ENCODE measurements at places on chromosomes 12 and 14.

DNA sequence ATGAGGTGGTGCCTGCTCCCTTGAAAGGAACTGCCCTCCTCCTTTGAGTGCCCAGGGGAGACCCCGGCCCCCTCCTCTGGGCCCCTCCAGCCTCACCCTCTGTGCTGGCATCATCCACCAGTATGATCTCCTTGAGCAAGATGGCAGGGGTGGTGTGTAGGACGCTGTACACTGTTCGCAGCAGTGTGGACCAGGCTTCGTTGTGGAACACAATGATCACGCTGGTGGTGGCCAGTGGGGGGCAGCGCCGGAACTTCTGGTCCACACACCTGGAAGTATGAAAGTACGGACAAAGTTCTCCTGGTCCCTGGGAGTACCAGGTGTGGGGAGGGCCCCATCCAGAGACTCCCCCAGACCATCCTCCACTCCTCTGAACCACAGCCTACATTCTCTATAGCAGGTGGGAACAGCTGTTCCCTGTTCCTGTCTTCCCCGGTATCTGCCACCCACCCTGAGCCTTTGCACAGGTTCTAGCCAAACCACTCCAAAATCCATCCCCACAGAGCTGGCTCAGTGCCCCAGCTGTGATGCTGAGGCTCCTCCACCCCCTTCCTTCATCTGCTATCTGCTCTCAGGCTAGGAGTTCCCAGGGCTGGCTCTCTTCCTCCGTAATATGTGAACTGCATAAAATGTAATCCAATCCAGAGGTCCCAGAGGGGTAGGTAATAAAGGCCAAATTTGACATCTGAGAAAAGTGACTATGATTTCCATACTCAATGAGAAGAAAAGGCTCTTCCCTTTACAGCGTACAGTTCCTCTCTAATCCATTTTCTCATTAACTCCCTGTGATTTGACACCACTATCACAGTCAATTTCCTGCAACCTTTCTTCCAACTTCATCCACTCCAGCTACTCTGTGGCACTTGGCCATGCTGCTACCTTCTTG lies 13.9 kb downstream of the GALNT6 start:
- no peak for DNase-seq

- DNase-seq, result no peak
Observed at GRCh38 chr12:29990971-29991370, 207.2 kb upstream of the TMTC1 start.

DNA sequence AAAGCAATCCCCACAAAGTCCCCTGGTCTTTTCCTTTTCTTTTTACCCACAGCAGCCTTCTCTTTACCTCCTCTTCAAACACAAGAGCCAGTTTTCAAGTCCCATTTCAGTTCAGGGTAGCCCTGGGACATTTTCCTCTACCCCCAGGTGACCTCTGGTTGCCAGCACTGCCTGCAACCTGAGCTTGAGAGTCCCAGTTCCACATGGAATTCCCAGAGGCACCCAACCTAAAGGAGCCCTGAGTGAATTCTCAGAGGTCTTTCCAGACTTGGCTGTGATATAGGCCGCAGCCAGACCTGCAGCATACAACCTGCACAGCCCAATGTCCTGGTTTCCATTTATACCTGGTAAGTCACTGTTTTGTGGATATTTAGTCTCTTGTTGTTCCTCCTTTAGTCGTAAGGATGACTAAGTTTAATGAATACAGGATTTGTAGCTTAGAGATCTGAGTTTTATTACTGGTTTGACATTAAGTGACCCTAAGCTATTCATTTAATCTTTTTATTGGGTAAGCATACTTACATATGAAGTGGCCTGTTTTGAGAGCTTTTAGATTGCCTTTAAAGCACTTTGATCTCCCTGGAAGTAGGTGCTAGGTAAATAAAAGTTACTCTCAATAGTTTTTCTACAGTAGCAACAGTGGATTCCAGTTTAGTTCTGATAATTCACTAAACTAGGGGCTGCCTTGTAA lies 159.8 kb downstream of the TGFB3 start:
- DNase-seq, result no peak

GRCh38 chr12:60437297-60437696 lies 841.5 kb downstream of the SLC16A7 start:
- no peak for DNase-seq

DNA sequence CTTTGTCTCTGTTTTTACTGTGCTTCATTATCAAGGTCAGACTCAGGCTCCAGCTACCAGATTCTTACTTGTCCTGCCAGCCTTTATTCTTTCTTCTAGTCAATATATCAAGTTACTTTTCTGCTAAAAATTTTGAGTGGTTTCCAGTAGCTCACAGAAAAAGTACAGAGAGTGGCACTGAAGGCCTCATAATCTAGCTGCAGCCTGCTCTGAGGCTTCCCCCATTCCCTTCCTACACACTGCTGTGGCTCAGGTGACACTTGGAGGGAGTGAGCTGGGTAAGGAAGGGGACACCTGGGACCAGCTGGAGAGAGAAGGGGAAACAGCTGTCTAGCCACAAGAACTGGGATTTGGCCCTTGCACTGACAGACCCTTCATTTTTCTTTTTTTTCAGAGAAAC lies 25.4 kb downstream of the TTC6 start:
- no peak for DNase-seq

- peak; percentile 27 for DNase-seq
Observed at GRCh38 chr14:20419419-20419818, 6.1 kb upstream of the TEP1 start.
